ENCODE measurements at places on chromosomes 3 and 15. TPM values are rescaled to one million over a fixed set of nuclear protein-coding genes. Genes with fewer than 3 reads are reported as not detected.

SPATA16 gene
- total RNA-seq: not detected

ANP32A gene
- 66.6 TPM for total RNA-seq

NR2C2 gene
- 12.2 TPM for total RNA-seq

FAM81A gene
- total RNA-seq: 0.18 TPM

ADCY5 gene
- total RNA-seq: 2.7 TPM

FHIT gene
- 11.2 TPM for total RNA-seq

MORC1 gene
- total RNA-seq: 0.07 TPM

ZNF620 gene
- total RNA-seq: 1.4 TPM

TTLL13 gene
- not detected for total RNA-seq

PLCL2 gene
- 6.5 TPM for total RNA-seq

FSIP1 gene
- 0.74 TPM for total RNA-seq

CCR1 gene
- 3.0 TPM for total RNA-seq

PIK3CA gene
- total RNA-seq: 6.5 TPM

SHF gene
- 12.7 TPM for total RNA-seq

FBXL22 gene
- not detected for total RNA-seq
